ENCODE measurements at places on chromosomes 6 and 20.

- peak; percentile 12 for DNase-seq
Observed at GRCh38 chr20:36344517-36345132, 38.5 kb downstream of the DLGAP4 start.

GRCh38 chr6:33661106-33661838 lies 40.1 kb downstream of the ITPR3 start:
- no peak for DNase-seq

- DNase-seq: no peak
Observed at GRCh38 chr6:43229803-43230620, 731 bp upstream of the DNPH1 start.

DNA sequence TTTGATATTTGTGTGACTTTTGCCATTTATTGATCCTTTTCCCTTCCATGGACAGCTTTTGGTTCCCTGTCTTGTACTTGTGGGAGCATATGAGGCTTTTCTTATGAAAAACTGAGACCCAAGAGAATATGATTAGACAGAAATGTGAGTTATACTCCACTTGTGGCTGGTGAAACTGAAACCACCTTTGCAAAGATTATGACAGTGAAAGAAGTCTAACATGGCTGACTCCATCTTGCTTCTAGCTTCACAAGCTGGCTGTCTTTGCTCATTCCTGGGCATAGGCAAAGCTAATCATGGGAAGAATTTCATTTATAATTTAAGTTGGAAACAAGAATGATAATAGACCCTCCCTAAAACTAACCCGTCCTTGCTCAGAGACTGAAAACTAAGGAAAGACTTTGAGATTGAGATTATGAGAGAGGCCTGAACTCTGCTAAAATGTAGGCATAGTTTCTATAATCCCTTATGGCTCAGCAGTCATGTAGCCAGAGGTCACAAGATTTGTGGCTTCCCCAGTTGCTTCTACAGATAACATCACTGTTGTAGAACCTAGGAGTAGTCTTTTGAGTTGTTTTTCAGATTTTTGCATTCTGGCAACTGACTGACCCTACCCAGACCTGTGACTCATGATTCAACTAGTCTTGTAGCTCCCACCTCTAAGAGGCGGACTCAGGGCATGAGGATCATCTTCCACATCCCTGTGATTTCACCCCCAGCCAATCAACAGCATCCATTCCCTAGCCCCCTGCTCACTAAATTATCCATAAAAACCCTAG lies 50.9 kb upstream of the CD2AP start:
- DNase-seq: no peak

GRCh38 chr20:58518387-58518786 lies 3.2 kb upstream of the APCDD1L start:
- no peak for DNase-seq

DNA sequence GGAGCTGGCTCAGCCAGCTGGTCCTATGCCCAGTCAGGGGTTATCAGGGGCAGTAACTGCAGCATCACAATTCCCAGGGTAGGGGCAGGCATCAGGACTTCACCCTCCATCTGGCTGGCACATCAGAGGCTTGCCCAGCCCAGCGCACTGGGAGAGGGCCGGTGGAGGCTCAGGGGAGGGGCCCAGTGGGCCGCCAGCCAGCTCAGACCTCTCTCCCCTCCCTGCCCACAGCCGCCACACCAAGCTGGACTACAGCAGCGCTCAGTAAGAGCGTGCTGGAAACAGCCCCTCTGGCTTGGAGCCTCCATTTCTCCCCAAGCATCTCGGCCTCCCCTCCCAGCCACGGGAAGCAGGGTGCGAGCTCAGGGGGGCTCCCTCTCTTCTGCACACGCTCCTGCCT lies 22.0 kb downstream of the ADA start:
- DNase-seq: no peak

- no peak for DNase-seq
Observed at GRCh38 chr6:16481697-16482399, 243.5 kb downstream of the GMPR start.

DNA sequence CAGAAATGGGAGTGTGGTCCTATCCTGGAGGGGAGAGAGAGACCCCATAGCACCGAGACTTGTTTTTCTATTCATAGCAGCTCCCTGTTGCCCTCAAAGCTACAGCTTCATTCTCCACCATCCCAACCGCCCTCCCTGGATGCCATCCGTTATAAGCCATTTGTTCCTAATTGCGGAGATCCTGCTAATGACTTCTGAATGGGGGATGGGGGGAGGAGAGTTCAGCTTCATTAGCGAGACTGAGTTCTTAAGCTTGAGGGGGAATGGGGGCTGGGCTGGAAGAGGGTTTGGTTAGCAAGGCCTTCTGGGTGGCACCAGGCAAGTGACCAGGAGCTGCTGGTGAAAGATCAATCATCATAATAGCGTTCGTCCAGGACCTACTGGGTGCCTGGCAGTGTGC lies 27.1 kb downstream of the FOXP4 start:
- DNase-seq: no peak

DNA sequence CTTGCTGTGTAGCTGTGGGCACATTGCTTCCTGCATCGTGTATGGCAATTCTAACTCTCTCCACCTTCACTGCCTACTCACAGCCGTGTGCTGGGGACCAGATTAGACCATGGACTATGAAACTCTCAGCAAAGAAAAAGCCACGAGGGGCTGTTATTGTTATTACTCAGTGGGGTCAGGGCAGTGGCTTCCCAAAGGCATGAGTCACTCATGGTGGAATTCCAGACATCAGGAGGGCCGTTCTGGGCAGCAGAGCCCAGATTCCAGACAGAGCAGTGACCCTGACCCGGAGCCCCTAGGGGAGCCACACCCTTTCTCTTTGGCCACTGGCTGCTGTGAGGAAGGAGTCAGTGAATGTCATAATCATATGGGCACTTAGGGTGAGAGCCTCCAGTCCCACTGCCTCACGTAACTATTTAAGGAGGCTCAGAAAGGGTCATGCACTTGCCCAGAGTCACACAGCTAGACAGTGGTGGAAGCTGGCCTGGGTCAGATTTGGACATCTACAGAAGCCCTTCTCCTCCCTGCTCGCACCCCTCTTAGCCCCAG lies 22.2 kb upstream of the CCN5 start:
- peak; percentile 99 for DNase-seq

- no peak for DNase-seq
Observed at GRCh38 chr20:39893003-39893685, 795.9 kb downstream of the MAFB start.

GRCh38 chr20:44089987-44090674 lies 96.9 kb downstream of the JPH2 start:
- peak; percentile 35 for DNase-seq

GRCh38 chr20:1900321-1900801 lies 5.2 kb downstream of the SIRPA start:
- peak; percentile 50 for DNase-seq

- DNase-seq: no peak
Observed at GRCh38 chr6:3032986-3033385, 33.3 kb downstream of the NQO2 start.
